Nephron progenitor cell (in vitro differentiated cells): ENCODE measurements at places on chromosomes 11 and 22.

DNA sequence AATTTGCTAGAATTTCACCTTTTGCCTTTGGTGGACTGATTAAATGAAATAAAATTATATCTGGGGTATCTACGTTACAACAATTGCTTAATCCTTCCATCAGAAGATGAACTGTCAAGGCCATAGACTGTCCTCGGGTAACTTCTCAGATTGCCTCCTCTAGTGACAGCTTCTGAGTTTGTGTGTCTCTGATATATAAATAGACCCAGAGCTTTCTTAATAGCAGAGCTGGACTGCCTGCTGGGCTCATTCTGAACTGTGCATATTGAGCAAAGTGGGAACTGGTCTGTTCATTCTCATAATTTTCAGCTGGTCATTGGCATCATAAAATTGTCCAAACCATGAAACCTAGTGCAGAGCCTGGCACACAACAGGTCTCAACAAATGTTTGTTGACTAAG lies 99.1 kb upstream of the GRAMD1B start:
- no peak for DNase-seq

DNA sequence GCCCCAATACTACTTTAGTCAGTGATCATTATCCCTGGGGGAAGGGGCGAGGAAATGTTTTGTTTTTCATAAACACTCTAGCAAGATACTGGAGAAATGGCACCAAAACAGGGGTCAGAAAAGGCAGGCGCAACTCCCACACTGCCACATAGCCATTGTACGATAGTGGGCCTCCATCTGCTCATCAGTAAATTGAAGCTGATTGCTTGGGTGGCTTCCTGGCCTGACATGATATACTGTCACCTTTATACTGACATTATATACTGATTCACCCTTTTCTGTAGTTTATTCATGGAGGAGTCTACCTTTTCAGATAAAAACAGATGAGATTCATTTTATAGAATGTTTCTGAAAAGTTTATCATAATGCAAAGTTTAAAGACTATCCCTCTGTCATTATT lies 51.6 kb upstream of the CCDC34 start:
- no peak for DNase-seq

GRCh38 chr11:44305470-44306051 lies 4.4 kb downstream of the ALX4 start:
- peak; percentile 42 for DNase-seq

- no peak for DNase-seq
These were observed 13.9 kb downstream of the OVCH2 start for GRCh38 chr11:7692426-7692825.

- no peak for DNase-seq
These were observed 36.2 kb upstream of the CCDC188 start for GRCh38 chr22:20186871-20187546.

DNA sequence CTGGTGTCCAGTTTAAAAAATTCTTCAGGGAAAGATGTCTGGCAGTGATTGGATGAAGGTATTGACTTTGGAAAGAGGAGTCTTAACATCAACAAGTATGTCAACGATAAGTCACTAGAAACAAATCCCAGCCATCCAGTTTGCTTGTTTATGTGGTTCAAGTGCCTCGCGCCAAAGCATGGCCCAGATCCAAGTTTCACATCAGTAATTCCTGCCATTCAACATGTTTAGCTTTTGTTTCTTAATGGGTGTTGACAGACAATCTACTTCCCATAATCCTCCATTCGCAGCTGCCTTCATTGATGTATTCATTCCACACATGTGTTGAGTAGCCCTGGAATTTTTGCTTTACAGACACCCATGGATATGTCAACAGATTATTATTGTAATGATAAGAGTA lies 77.8 kb downstream of the UBASH3B start:
- DNase-seq: no peak

DNA sequence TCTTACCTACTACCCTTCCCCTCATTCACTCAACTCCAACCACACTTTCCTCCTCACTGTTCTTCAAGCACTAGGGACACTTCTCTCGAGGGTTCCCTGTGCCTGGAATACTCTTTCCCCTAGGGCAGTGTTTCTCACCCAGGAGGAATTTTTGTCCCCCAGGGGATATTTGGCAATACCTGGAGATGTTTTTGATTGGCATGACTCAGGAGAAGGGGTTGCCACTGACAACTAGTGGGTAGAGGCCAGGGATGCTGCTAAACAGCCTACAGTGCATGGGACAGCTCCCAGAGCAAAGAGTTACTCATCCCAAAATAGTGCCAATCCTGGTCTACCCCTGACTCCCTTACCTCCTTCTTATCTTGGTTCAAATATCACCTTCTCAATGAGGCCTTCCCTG lies 40.0 kb downstream of the BTG4 start:
- no peak for DNase-seq

- no peak for DNase-seq
These were observed 4.9 kb upstream of the NUDT8 start for GRCh38 chr11:67634366-67635230.

- DNase-seq: no peak
These were observed 36.8 kb upstream of the APOA1 start for GRCh38 chr11:116874251-116874650.
